ENCODE measurements at places on chromosomes 3 and 15.
A peak's percentile ranks its signal among the peaks of the same experiment; 100 is the strongest.

- no peak for DNase-seq
Observed at GRCh38 chr3:61832375-61833229, 271.2 kb downstream of the PTPRG start.

DNA sequence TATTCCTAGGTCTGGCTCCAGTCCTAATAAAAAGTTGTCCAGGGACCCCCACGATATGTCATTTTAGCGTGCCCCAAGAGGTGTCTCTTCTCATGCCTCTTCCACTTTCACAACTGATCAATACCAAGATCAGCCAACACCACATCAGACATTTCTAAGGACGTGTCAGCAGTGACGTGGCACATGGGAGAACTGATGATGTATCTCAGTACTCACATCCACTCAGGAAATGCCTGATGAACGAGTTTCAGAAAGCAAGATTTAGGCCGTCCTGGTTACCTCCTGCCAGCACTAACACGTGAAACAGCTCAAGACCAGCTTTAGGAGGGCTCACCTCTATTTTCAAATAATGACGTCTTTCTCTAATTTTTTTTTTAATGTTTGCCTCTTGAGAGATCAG, 19.6 kb downstream of the VGLL4 start:
- DNase-seq: no peak

- DNase-seq: no peak
Observed at GRCh38 chr3:105865016-105865623, 3.7 kb downstream of the CBLB start.

- peak; percentile 74 for DNase-seq
Observed at GRCh38 chr3:197746801-197747237, 2.9 kb upstream of the FYTTD1 start.

DNA sequence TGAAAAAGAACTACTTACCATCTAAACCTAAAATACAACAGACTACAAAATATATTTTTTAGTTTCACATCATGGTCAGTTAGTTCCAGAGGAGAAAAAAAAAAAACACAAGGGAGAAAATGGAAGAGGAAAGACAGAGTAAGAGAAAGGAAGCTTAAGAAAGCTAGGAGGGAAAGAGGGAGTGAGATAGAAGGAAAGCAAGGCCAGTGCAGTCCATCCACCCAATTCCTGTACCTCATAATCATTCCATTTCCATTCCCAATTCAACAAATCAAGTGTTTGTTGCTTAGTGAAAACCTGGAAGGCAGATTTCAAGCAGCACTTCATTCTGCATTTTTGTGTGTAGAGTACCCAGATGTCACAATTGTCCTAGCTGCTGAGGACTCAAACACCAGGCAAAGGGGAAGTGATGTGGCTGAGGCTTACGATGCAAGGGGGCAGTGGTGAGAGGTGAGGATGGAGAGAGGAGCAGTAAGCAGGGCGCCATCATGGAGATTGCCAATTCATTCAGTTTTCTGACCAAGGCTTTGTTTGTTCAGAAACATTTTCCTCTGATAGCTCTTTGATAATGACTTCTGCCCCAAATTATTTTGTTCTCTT, 83.6 kb upstream of the GSK3B start:
- peak; percentile 12 for DNase-seq

DNA sequence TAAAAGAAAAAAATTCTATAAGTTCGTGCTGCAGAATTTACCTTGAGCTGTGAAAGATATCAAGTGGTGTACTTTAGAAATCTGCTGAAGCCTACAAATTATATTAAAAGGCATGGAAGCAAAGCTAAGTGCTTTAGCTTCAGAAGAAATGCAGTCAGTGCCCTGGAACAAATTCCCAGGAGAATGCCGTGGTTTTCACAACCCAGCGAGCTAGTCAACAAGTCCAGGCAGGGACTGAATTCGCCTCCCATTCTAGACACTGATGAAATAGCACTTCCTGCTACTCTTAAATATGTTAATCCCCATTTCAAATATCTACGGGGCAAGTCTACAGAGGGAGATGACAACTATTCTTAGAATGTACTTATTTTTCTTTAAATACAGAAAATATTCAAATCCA, 326.4 kb upstream of the IGF1R start:
- no peak for DNase-seq

- no peak for DNase-seq
Observed at GRCh38 chr15:77027697-77028450, 32.9 kb downstream of the PSTPIP1 start.

- DNase-seq: no peak
Observed at GRCh38 chr3:128123156-128123537, 465 bp downstream of the RUVBL1 start.

GRCh38 chr3:59303452-59303851, 253.6 kb upstream of the CFAP20DC start:
- no peak for DNase-seq

DNA sequence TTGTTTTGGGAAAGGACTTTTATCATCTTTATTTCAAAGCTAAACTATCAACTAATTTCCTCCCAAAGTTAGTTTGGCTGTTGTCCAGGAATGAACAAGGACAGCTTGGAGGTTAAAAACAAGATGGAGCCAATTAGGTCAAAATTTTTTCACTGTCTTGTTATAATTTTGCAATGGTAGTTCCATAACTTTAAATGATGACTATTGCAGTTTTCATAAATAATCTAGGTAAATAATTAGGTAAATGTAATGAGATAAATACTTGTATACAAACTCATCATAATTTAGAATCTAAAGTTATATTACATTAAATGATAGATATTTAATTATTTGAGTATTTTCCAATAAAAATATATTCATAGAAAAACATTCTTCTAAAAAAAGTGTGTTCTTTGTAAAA, 68.3 kb upstream of the DAZL start:
- no peak for DNase-seq

- DNase-seq: no peak
Observed at GRCh38 chr3:108331792-108332191, 35.4 kb downstream of the HHLA2 start.

DNA sequence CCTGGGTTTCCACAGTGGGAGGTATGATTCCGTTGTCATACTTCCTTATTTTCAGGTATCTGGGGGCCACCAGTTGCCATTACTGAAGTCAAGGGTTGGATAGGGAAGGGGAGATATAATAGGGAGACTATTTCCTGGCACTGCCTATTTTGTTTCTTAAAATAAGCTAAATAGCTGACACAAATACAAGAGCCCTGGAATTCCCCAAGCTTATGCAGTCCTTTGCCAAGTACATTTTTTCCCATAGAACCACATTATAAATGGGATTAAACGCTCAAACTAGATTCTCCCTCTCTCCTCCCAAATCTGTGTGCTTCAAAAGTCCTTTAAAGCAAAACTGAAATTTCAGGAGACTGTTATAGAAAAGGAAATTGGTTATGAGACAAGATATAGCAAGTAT, 68.7 kb downstream of the AP4E1 start:
- DNase-seq: no peak

DNA sequence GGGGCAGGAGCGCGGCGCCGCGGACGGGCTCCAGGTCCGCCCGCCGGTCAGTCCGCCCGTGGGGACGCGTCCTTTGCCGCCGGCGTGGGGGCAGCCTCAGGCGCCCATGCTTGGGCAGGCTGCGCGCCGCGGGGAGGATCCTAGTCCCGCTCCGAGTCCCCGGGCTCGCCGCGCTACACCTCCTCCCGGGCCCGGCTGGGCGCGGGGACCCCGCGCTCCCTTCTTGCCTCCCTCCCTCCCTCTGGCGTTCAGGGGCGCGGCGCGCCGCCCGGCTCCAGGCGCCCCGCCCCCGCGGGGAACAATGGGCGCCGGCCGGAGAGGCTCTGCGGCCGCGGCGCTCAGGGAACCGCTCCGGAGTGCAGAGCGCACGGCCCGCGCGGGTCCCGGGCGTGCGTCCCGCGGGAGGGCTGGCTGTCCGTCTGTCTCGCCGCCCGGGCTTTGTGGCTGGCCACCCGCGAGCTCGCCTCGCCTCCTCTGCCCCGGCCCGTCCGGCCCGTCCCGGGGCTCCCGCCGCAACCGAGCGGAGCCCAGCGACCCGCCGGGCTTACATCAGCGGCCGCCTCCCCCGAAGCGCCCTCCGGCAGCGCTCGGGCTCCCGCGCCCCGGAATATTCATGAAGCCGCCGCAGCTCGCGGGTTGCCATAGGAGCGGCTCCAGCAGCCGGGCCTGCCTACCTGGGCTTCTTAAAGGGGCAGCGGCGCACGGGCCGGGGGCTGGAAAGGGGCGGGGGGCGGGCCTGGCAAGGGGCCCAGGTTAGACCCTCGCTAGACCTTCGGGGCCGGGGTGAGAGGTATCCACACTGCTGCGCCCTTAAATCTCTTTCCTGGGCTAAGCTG, at the start of gene HCN4:
Gene HCN4, minus strand, starts transcription at position 658 of the 836 bp plus-strand sequence. CDS start 688 bp downstream, outside the sequence.
- no peak for DNase-seq

DNA sequence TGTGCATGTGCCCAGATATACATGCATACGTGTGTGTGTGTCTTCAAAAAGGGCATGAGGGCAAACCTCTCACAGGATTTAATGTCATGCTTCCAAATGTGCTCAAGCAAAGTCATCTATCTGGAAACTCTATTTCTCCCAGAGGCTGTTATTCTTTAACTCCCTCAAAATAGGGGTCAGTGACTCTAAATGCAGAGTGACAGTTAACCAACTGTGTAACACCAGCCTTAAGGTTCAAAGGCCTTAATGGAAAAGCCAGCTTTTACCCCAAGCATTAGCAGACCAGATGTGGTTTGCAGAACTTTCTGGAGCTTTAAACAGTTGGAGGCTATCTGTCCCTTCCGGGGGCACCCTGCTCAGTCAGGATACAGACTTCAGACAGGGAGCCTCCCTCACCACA, 70.4 kb upstream of the SLC7A14 start:
- DNase-seq: no peak

DNA sequence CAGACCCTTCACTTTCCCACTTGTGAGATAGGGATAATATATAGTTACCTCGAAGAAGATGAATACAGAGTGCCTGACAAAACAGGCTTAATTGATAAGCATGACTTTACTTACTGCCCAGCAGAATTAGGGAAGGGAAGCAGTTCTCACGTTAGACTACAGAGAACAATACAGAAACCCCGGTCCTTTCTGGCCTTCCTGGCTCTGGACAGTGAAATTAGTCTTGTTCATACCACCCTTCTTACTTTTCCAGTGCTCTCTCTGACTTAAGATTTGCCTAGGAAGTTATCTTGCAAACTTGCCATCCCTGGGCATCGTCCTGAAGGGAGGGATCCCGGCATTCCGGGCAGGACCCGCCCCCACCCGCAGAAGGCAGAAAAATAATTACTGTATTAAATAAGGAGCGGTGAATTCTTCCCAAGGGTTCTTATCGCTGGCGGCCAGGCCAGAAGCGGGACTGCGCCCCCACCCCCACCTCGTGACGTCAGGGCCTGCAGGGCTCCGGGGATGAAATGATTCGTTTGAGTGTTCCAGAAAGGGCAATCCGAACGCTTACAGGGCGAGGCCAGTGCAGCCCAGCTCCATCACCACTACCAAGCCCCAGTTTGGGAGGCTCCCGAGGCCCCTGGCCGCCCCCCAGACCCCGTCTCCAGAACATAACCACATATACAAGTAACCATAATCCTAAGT, 8.4 kb downstream of the SOX2 start:
- no peak for DNase-seq

DNA sequence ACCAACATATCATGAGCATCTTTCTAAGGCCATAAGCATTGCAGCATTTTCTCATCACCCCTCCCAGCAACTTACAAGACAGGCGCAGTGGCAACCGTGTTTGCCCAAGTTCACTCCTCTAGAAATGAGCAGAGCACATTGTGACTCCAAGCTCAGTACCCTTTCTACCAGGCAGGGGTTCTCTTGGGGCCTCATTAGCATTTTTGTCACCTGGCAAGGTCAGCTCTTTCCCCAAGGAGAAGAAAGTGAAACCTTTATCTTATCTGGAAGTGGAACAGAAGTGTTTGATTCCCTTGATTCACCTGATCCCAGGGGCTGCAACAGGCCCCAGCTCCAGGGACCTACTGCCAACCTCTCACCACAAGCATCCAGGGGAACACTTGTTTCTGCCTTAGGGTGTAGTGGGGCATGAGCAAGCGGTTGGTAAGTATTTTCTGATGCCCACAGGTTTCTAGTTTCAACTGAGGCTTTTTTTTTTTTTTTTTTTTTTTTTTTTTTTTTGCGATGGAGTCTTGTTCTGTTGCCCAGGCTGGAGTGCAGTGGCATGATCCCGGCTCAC, 44.0 kb upstream of the HERC1 start:
- no peak for DNase-seq

DNA sequence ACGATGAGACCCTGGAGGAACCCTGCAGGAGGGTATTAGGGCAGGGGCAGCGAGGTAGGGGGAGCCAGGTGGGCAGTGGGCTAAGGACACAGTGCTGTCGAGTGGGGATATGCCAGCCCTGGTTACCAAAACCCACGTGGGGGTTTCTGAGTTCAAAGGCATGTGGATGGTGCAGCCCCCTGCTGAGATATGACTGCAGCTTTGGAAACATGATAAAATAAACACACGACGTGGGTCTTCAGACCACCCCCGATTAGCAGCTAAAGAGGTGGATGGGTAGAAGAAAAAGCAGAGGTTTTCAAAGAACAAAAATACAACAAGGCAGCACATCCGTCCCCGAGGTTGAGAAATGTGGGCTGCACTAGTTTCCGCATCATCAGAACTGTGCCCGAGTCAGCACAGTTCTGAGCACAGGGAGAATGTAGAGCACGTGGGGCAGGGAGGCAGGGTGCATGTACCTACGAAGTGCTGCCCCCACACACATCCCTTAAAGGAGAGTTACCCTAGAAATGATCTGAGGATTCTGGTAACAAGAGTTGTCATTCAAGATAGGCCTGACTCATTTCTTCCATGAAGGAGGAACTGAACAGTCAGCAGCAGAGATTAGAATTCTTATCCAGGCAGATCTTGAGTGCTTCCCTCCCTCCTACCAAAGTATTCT, 121.3 kb downstream of the RPLP1 start:
- peak; percentile 79 for DNase-seq

DNA sequence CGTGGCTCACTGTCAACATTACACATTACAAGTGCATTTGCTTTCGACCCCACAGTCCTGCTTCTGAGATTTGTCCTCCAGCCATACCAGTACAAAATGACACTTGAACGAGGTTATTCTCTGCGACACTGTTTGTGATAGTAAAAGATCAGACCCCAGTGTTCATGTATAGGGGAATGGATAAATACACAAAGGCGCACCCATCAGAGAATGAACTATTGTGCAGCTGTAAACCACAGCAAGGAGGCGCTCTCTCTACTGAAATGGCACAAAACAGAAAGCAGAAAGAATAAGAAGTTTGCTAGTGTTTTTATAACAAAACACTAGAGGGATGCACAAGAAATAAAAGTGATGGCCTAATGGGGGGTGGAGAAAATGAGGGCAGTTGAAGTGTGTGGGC, 4.9 kb upstream of the CHSY1 start:
- no peak for DNase-seq

DNA sequence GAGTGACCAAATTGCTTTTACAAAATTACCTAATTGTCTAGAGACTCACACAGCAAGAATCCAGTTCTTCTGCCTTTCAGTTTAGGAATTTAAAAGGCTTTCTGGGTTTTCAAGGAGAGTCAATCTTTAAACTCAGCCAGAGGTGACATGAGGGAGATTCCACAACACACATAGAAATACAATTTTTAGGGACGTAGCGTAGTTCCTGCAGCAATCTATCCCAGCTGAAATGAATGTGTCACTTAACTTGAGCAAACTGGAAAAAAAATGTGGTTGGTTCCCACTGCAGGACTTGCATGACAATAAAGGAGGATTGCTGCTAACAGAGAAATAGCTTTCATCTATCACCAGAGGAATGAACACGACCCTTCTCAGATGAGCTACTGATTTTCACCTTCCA, 269.7 kb downstream of the OTOL1 start:
- no peak for DNase-seq

- no peak for DNase-seq
Observed at GRCh38 chr3:66836363-66837152, 161.5 kb upstream of the KBTBD8 start.

Measured in suppressor macrophage treated with lipopolysaccharide for 1 hour (primary cell).